ENCODE measurements at places on chromosomes 6 and 20. TPM values are rescaled to one million over a fixed set of nuclear protein-coding genes. Genes with fewer than 3 reads are reported as not detected.

DNA sequence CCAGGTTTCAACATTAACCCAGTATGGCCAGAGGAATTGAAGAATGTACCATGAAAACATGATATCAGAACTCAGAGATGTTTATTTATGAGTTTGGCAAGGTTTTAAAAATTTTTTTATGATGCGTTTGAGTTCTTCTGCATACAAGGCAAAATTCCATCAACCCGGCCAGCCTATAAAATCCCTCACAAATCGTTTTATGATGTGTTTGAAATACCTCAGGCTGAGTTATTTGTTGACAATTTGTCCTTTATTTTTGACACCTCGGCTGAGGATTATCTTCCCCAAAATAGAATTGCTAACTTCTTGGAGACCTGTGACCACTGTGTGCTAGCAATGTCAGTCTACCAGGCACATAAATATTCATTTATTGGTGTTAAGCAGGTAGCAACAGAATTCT is 91.9 kb upstream of the SLC24A3 start:
- H3K4me1 ChIP-seq = peaks cover 3% of the 10 kb centered on the region
- no peak overlapping the region for H3K27ac ChIP-seq
- no peak for DNase-seq

The BPHL gene
- 69.7 TPM for total RNA-seq

DNA sequence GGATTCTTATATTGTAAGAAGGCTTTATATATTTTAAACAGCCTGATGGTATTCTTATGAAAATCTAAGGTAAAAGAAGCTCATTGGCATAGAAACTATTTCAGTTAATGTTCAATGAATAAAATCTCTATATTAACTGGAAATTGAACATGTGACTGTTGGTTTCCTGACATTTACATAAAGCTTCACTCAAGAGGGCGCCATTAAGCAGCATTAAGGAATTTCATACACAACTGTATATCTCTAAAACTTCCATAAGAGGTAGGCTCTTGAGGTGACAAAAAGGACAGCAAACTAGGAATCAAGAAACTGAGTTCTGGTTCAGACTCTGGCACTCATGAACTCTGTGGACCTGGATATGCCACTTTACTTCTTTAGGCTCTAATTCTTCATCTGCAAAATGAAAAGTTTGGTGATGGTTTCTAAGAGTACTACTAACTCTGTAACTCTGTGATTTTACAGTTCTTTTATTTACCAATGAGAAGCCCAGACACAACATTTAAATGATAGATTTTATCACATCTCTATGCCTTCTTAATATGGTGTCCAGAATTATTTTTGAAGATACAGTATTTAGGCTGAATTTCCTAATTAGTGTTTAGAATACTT is 147.5 kb downstream of the FLRT3 start:
- H3K27ac ChIP-seq = no peak overlapping the region
- H3K27me3 ChIP-seq = no peaks in the 10 kb centered on the region
- peaks cover 14% of the 10 kb centered on the region for H3K4me1 ChIP-seq
- H3K36me3 ChIP-seq = no peaks in the 10 kb centered on the region

GRCh38 chr6:115870464-115870863 is 190.2 kb downstream of the FRK start:
- H3K4me1 ChIP-seq = no peaks in the 10 kb centered on the region
- no peak overlapping the region for H3K4me3 ChIP-seq
- no peaks in the 10 kb centered on the region for H3K27me3 ChIP-seq
- DNase-seq = no peak
- no peaks in the 10 kb centered on the region for H3K36me3 ChIP-seq
- H3K27ac ChIP-seq = no peak overlapping the region

DNA sequence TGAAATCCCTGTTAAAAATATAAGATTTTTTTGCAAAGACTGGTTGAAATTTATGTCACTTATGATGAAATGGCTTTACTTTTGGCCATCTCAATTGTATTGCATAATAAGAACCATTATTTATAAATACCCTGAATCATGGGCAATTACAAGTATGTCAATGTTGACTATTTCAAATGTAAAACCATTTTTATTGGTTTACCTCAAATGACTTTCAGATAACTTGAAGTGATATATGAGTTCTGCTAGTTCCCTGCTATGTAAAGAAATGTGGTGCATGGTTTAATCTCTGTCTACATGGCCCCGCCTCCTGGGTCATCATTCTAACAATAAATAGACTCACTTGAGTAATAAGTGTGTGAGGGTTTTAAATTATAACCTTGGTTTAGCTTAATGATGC is 275.6 kb upstream of the PREP start:
- no peak overlapping the region for H3K4me3 ChIP-seq
- no peaks in the 10 kb centered on the region for H3K27me3 ChIP-seq
- no peaks in the 10 kb centered on the region for H3K36me3 ChIP-seq
- no peak for DNase-seq
- no peak overlapping the region for H3K27ac ChIP-seq
- H3K4me1 ChIP-seq = no peaks in the 10 kb centered on the region

All from progenitor cell of endocrine pancreas (in vitro differentiated cells).